Central memory CD4-positive, alpha-beta T cell (primary cell): ENCODE measurements at places on chromosomes 6 and 20.

GRCh38 chr6:115634887-115635286 lies 425.8 kb downstream of the FRK start:
- DNase-seq: no peak

GRCh38 chr20:33648396-33649004 lies 13.6 kb upstream of the C20orf144 start:
- no peak for DNase-seq

- DNase-seq: no peak
Observed at GRCh38 chr6:109373331-109373730, 8.9 kb downstream of the CD164 start.

GRCh38 chr20:35326021-35326739 lies 34.0 kb upstream of the FAM83C start:
- DNase-seq: no peak

GRCh38 chr6:19299129-19299528 lies 538.0 kb upstream of the ID4 start:
- DNase-seq: no peak

DNA sequence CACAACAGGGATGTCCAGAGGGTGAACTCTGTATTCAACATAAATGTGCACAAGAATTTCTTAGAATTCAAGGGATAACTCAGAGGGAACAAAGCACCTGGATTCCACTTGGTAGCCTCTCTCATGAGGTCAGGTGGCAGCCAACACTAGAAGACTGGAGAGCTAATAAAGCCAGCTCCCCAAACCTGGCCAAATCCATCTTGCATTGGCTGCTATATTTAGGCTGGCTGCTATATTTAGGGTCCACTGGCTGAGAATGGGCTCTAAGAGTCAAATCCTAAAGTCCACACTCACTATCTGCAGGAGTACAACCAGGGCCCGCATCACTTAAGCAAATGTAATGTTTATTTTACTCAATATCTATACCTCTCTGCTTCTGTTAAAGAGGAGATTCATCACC lies 20.0 kb downstream of the TBC1D7 start:
- DNase-seq: no peak

GRCh38 chr6:100626721-100627120 lies 162.0 kb upstream of the SIM1 start:
- no peak for DNase-seq

DNA sequence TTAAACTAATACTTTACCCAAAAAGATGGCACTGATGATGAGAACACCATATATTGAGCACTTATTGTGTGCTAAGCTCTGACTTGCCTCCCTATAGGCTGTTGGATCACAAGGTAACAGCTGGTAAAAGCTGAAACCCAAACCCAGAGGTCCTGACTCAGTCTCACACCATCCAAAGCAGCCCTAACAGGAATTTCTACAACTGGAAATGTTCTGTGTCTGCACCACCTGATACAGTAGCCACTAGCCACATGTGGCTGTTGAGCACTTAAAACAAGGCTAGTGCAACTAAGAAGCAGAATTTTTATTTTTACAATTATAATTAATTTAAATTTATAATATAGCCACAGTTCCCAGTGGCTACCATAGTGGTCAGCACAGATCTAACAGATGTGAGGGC lies 15.6 kb upstream of the MATN4 start:
- no peak for DNase-seq
